ENCODE measurements at places on chromosomes 3 and 15.

GRCh38 chr3:56837196-56837955 lies 35.6 kb upstream of the ARHGEF3 start:
- DNase-seq = no peak

DNA sequence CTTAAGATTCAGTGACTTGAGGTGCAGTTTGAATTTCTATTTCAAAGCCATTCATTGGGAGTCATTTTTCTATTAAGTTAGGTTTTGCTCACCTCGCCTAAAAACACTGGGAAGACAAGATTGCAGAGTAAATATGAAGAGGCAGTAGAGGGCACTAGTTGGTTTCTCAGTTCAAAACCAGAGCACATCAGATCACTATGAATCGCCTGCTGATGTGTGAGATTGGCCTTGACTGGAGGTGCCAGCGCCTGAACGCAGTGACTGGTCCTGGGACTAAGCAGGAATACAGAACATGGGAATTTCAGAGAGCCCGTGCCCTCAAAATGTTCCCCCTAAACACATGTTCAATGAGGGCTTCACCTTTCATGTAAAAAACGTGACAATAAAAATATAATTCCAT lies 229.0 kb downstream of the ITPR1 start:
- no peak for DNase-seq

GRCh38 chr3:140085001-140085400 lies 150.0 kb downstream of the CLSTN2 start:
- DNase-seq = no peak

DNA sequence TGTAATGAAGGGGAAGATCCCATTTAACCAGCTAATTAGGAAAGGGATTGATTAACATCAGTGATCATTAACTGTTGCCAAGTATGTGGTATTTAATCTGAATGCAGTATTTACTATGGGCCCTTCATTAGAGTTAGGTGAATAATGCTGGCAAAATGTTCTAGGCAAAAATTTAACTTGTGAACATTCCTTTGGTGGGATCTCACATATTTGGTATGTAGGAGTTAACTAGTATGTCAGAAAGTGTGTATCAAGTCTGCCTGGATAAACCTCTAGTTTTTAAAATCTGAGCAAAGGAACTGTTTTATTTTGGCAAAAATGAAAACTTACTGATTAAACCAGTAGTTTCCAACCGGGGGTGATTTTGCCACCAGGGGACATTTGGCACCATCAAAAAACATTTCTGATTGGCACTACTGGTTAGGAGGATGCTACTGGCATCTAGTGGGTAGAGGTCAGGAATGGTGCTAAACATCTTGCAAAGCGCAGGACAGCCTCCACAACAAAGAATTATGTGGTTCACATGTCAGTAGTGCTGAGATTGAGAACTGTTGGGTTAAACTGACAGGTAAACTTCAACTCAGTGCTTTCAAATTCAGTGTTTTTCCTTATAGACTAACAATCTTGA lies 22.5 kb downstream of the LRTM1 start:
- DNase-seq = no peak

- no peak for DNase-seq
These were observed 1.7 kb downstream of the SPATA12 start for GRCh38 chr3:57062101-57062631.

GRCh38 chr15:80906159-80906766 lies 83.4 kb downstream of the MESD start:
- no peak for DNase-seq

DNA sequence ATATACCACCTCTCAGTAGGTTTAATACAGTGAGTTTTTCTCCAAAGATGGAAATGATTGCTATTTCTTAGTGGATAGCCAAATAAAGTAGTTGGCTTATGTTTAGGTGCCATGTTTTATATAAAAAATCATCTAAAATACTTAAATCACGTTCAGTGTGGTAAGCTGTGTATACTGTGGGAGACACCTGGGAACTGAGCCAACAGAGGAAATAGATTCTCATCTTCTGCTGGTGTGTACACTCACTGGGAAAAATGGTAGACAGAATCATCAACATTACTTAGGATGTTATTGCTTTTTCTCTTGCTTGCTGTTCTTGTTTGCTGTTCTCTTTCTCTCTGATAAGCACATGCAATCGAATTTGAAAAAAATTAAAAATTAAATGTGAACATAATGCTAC lies 112.6 kb upstream of the MB21D2 start:
- no peak for DNase-seq

Data from stimulated activated CD4-positive, alpha-beta T cell treated with anti-CD3 and anti-CD28 coated beads, Interleukin-1b, Interleukin-23, amount 100 ng/mL, for 1 hour (primary cell).